K562 (cell line): ENCODE measurements at places on chromosomes 7 and 10. TPM values are rescaled to one million over a fixed set of nuclear protein-coding genes. Genes with fewer than 3 reads are reported as not detected.

GRCh38 chr10:98242823-98243222 lies 25.2 kb downstream of the LOXL4 start:
- H3K27ac ChIP-seq, result no peak overlapping the region
- peaks cover 12% of the 10 kb centered on the region for H3K4me1 ChIP-seq
- H3K27me3 ChIP-seq, result no peaks in the 10 kb centered on the region
- H3K4me3 ChIP-seq, result no peak overlapping the region
- peaks cover 36% of the 10 kb centered on the region; the same call in 2 of the 3 replicates for H3K36me3 ChIP-seq

GRCh38 chr10:44356139-44357022 lies 28.5 kb downstream of the CXCL12 start:
- no peak overlapping the region for H3K4me3 ChIP-seq
- H3K27ac ChIP-seq, result no peak overlapping the region
- no peaks in the 10 kb centered on the region for H3K4me1 ChIP-seq
- no peaks in the 10 kb centered on the region for H3K36me3 ChIP-seq
- peaks cover 8% of the 10 kb centered on the region; the same call in 1 of the 3 replicates for H3K27me3 ChIP-seq

- no peak for DNase-seq
- no peaks in the 10 kb centered on the region for H3K27me3 ChIP-seq
- no peaks in the 10 kb centered on the region for H3K4me1 ChIP-seq
Observed at GRCh38 chr10:60363187-60363586, 26.5 kb downstream of the ANK3 start.

- H3K4me3 ChIP-seq, result no peak overlapping the region
- no peak overlapping the region for H3K27ac ChIP-seq
- DNase-seq, result no peak
- H3K4me1 ChIP-seq, result no peaks in the 10 kb centered on the region
- H3K36me3 ChIP-seq, result no peaks in the 10 kb centered on the region
Observed at GRCh38 chr10:11279314-11279713, 261.6 kb downstream of the CELF2 start.

GRCh38 chr10:1454428-1454827 lies 282.9 kb downstream of the ADARB2 start:
- no peaks in the 10 kb centered on the region for H3K36me3 ChIP-seq
- no peak overlapping the region for H3K4me3 ChIP-seq
- H3K27me3 ChIP-seq, result peaks cover 8% of the 10 kb centered on the region; the same call in 1 of the 2 replicates
- H3K27ac ChIP-seq, result no peak overlapping the region
- no peaks in the 10 kb centered on the region for H3K4me1 ChIP-seq
- DNase-seq, result no peak

GRCh38 chr10:105699504-105699903 lies 1058.4 kb downstream of the SORCS3 start:
- H3K4me3 ChIP-seq, result no peak overlapping the region
- no peaks in the 10 kb centered on the region for H3K4me1 ChIP-seq
- H3K27me3 ChIP-seq, result no peaks in the 10 kb centered on the region
- H3K27ac ChIP-seq, result no peak overlapping the region
- H3K36me3 ChIP-seq, result no peaks in the 10 kb centered on the region
- no peak for DNase-seq

DNA sequence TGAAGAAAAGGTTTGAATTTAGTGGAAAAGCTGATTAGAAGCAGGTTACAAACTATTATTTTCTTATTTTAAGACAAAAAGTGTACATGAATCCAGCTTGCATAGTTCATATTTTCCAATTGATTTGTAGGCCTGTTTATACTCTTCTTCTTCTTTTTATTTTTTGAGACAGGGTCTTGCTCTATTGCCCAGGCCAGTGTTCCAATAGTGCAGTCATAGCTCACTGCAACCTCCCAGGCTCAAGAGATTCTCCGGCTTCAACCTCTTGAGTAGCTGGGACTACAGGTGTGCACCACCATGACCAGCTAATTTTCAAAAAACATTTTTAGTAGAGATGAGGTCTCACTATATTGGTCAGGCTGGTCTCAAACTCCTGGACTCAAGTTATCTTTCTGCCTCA lies 45.0 kb downstream of the ARL4A start:
- no peaks in the 10 kb centered on the region for H3K27me3 ChIP-seq
- H3K4me3 ChIP-seq, result no peak overlapping the region
- H3K4me1 ChIP-seq, result peaks cover 4% of the 10 kb centered on the region
- H3K27ac ChIP-seq, result peak overlapping the region; percentile 95

GRCh38 chr10:1378473-1378872 lies 322.3 kb downstream of the WDR37 start:
- H3K27me3 ChIP-seq, result peaks cover 11% of the 10 kb centered on the region; the same call in 2 of the 3 replicates
- no peak for DNase-seq
- H3K36me3 ChIP-seq, result no peaks in the 10 kb centered on the region
- no peak overlapping the region for H3K4me3 ChIP-seq
- H3K27ac ChIP-seq, result no peak overlapping the region
- H3K4me1 ChIP-seq, result no peaks in the 10 kb centered on the region

DNA sequence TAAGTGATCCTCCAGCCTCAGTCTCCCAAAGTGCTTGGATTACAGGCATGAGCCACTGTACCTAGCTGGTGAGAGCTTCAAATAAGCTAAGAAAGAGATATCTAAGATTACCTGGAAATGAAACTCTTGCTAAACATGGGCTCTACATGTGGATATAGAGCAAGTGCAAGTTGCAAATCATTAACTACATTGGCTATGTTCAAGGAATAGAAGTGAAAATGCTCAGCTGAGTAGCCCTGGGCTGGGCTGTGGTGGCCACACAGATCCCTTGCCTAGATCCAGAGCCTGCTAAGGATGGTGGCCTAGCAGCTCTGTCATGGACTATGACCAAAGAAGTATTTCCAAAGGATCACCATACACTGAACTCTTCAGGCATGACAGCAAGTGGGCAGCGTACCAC lies 209.3 kb downstream of the PLXNA4 start:
- no peaks in the 10 kb centered on the region for H3K36me3 ChIP-seq
- no peak for DNase-seq
- no peaks in the 10 kb centered on the region for H3K4me1 ChIP-seq
- peaks cover 13% of the 10 kb centered on the region for H3K27me3 ChIP-seq

- H3K27ac ChIP-seq, result no peak overlapping the region
- DNase-seq, result no peak
- no peaks in the 10 kb centered on the region for H3K27me3 ChIP-seq
Observed at GRCh38 chr7:19294619-19295018, 149.4 kb upstream of the FERD3L start.

- H3K27ac ChIP-seq, result no peak overlapping the region
- DNase-seq, result no peak
- no peak overlapping the region for H3K4me3 ChIP-seq
Observed at GRCh38 chr10:59088912-59089573, 87.4 kb upstream of the PHYHIPL start.

DNA sequence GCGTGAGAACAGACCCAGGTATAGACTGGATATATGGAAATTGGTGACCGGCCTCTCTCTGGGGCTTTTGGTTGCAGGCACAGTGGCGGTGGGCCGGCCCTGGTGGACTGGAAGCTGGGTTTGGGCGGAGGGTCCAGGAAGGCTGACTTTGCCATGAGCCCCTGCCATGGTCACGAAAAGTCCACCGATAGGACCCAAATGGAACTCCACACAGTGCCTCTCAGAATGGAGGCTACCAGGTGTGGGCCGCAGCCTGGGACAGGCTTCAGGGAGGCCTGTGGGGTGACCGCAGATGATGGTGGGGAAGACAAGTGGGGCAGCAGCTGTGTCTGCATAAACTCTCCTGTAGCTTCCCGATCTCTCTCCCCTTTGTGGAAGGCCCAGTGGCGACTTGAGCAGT lies 123.2 kb downstream of the DNAJB6 start:
- no peak overlapping the region for H3K4me3 ChIP-seq
- DNase-seq, result no peak
- peaks cover 3% of the 10 kb centered on the region; the same call in 1 of the 2 replicates for H3K4me1 ChIP-seq
- H3K27ac ChIP-seq, result no peak overlapping the region

GRCh38 chr7:81710751-81711150 lies 59.1 kb downstream of the HGF start:
- no peak for DNase-seq
- H3K4me3 ChIP-seq, result no peak overlapping the region
- H3K27me3 ChIP-seq, result no peaks in the 10 kb centered on the region

GRCh38 chr10:106982268-106982667 lies 182.2 kb downstream of the SORCS1 start:
- no peak for DNase-seq
- no peaks in the 10 kb centered on the region for H3K4me1 ChIP-seq
- no peak overlapping the region for H3K4me3 ChIP-seq

DNA sequence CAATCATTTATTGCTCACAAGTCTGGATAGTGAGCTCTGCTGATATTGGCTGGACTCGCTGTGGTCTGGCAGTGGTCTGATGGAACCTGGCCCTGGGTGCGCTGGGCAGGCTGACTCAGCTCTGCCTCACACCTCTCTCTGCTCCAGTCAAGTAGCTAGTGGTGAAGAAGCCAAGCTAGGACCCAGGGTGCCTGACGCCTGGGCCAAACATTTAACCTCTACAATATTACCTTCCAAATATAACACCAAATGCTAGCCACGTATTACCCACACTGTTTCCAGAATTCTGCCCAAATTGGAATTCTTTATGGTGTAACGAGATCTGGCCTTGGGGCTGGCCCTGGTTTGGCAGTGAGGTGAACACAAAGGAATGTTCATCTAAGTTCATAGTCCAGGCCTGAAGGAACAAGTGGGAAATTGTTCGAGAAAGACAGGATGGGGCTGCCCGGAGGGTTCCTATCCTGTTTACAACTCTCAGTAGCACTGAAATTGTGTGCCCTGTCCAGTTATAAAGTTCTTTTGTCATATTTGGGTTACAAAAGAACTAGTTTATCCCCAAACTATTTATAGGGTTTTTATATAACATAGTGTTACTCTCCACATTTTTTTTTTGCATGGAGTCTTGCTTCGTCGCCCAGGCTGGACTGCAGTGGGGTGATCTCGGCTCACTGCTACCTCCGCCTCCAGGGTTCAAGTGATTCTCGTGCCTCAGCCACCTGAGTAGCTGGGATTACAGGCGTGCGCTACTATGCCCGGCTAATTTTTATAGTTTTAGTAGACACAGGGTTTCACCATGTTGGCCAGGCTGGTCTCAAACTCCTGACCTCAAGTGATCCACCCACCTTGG lies 16.3 kb downstream of the OR2AE1 start:
- H3K27me3 ChIP-seq, result no peaks in the 10 kb centered on the region
- no peaks in the 10 kb centered on the region for H3K4me1 ChIP-seq
- no peak overlapping the region for H3K27ac ChIP-seq
- H3K36me3 ChIP-seq, result no peaks in the 10 kb centered on the region
- no peak for DNase-seq

DNA sequence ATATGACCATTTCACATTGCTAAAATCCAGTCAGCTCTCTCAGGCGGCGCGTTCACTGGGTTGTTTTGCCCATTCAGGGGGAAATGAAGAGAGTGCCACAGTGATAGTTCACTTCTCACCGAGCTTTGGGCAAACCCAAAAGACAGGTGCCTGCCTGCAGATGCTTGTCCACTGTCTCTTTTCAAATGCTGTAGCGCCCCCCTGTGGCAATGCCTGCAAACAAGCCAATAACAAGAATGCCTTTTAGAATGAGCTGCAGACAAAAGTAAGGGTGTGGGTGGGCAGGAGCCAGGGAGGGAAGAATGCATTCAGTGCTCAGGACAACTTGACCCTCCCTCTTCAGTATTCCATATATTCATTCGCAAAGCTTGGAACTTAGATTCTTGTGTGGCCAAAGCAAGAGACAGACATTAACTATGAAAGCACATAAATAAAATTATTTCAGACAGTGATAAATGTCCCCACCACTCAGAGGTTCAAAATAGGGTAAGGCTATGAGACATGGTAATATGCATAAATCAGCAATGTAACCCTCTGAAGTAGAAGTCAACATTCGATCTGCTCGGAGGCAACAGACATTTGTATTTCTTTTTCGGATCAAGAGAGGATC lies 86.9 kb downstream of the JAZF1 start:
- H3K4me1 ChIP-seq, result no peaks in the 10 kb centered on the region
- no peak overlapping the region for H3K27ac ChIP-seq
- H3K4me3 ChIP-seq, result no peak overlapping the region
- peak; percentile 46 for DNase-seq
- 0 out of 3 replicates have a peak, but pooled peaks cover under 1% of the 10 kb centered on the region for H3K27me3 ChIP-seq

- H3K27me3 ChIP-seq, result no peaks in the 10 kb centered on the region
- no peak overlapping the region for H3K4me3 ChIP-seq
- no peak for DNase-seq
- H3K27ac ChIP-seq, result no peak overlapping the region
Observed at GRCh38 chr7:7737674-7738073, 19.3 kb upstream of the RPA3 start.

DNA sequence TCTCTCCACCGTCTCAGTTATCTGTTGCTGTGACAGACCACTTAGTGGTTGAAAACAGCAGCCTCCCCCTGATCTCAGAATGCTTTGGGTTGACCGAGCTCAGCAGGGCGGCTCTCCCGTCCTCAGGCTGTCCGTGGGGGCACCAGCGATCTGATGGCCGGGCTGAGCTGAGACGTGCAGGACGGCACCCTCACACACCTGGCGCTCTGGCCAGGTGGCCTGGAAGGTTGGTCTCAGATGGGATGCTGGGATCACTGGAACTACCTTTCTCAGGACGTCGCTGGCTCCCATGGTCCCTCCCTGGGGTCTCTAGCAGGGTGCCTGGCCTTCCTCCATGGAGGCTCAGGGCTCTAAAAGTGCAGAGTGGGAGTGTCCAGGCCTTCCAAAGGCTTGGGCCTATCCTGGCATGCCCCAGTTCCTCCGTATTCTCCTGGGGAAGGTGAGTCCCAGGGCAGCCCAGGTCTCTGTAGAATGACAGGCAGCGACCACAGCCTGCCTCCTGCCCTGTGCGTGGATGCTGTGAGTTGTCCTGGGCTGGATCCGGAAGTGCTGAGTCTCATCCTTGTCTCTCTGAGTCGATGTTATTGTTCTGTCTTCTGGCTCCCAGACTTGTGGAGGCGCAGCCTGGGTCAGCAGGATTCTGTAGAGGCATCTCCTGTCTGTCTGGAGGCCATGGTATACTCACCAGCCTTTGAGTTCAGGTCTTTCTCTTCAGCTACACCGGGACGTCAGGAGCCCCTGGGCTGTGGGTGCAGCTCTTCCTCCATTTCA lies 12.2 kb upstream of the PWWP2B start:
- no peaks in the 10 kb centered on the region for H3K36me3 ChIP-seq
- H3K4me1 ChIP-seq, result peaks cover 32% of the 10 kb centered on the region
- no peaks in the 10 kb centered on the region; the same call in 2 of the 3 replicates for H3K27me3 ChIP-seq
- no peak overlapping the region for H3K27ac ChIP-seq

Gene CALN1
- total RNA-seq, result 2.2 and 2.7 TPM in 2 replicates

Gene RHEB
- total RNA-seq, result 156 and 162 TPM in 2 replicates

Gene SPOCK2
- total RNA-seq, result 0.63 and 0.86 TPM in 2 replicates

Gene CCL24
- total RNA-seq, result 0.45 and 0.80 TPM in 2 replicates

Gene SNX13
- 25.3 and 25.7 TPM in 2 replicates for total RNA-seq

Gene TES
- total RNA-seq, result 52.1 and 58.0 TPM in 2 replicates

Gene OR2A5
- total RNA-seq, result not detected in 2 replicates

Gene TBX20
- not detected in 2 replicates for total RNA-seq

Gene ANKRD7
- total RNA-seq, result not detected in 2 replicates

Gene SKIDA1
- total RNA-seq, result 0.42 and 1.0 TPM in 2 replicates
